ENCODE measurements at places on chromosomes 5 and 9. TPM values are rescaled to one million over a fixed set of nuclear protein-coding genes. Genes with fewer than 3 reads are reported as not detected.

DNA sequence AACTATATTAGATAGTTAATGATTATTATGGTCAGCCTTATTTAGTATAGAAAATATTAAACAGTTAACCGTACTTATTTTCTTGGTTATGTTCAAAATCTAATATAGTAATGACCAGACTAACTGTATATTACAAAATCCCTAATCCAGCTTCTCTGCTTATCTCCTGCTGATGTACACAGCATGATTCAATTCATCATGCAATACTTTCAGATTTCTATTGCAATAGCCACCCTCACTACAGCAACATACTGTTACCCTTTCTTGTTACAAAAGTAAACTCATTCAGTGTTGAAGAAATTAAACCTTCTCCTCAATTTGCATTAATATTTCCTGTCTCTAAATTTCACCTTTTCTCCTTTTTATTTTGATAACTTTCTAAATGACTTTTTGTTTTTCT is 1375.0 kb upstream of the NUDT12 start:
- no peak for DNase-seq

DNA sequence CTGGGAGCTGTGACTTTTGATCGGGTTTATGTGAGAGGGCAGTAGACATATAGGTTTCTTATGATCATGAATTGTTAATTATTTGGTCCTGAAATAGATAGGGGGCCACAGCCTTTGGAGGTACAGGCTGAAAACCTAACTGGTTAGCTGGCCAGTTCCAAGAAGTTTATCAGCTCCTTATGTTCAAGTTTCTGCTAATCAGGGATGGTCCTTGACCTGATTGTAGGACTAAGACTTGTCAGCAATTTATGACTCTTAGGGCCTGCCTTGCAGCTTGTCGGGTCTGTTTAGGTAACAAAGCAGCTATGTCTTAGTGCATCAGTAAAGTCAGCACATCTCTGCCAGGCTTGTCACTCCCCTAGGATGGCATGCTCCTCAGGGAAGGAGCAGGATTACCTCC is 151.8 kb upstream of the RUSC2 start:
- DNase-seq = no peak

The GPR21 gene
- total RNA-seq = 0.49 TPM

The TRIM7 gene
- 14.4 TPM for total RNA-seq

- no peak for DNase-seq
Observed at GRCh38 chr5:94928891-94929290, 310.4 kb downstream of the SLF1 start.

- no peak for DNase-seq
Observed at GRCh38 chr9:125145425-125145824, 2.1 kb upstream of the SCAI start.

GRCh38 chr9:112422417-112423148 is 42.7 kb downstream of the HSDL2 start:
- no peak for DNase-seq

The NR5A1 gene
- not detected for total RNA-seq

DNA sequence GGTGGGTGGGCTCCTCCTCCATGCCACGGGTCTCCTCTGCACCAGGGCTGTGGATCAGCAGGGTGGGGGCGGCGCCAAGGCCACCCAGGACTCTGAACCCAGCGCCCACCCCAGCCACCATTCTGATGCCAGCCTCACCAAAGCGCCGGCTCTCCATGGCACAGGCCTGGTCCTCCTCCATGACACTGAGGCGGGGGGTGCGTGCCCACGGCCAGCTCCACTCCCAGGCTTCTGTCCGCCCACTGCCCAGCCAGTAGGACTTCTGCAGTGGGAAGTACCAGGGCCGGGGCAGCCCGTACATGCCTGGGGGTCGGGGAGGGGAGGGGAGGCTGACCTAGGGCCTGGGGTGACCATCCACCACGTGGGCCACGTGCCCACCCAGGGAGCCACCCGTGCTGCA is 11.6 kb downstream of the ABCA2 start:
- no peak for DNase-seq

GRCh38 chr9:22170556-22170955 is 161.5 kb upstream of the CDKN2B start:
- DNase-seq = no peak

GRCh38 chr9:18598969-18599368 is 125.0 kb downstream of the ADAMTSL1 start:
- DNase-seq = no peak

The UGT3A2 gene
- total RNA-seq = not detected

The GABRA1 gene
- total RNA-seq = not detected

DNA sequence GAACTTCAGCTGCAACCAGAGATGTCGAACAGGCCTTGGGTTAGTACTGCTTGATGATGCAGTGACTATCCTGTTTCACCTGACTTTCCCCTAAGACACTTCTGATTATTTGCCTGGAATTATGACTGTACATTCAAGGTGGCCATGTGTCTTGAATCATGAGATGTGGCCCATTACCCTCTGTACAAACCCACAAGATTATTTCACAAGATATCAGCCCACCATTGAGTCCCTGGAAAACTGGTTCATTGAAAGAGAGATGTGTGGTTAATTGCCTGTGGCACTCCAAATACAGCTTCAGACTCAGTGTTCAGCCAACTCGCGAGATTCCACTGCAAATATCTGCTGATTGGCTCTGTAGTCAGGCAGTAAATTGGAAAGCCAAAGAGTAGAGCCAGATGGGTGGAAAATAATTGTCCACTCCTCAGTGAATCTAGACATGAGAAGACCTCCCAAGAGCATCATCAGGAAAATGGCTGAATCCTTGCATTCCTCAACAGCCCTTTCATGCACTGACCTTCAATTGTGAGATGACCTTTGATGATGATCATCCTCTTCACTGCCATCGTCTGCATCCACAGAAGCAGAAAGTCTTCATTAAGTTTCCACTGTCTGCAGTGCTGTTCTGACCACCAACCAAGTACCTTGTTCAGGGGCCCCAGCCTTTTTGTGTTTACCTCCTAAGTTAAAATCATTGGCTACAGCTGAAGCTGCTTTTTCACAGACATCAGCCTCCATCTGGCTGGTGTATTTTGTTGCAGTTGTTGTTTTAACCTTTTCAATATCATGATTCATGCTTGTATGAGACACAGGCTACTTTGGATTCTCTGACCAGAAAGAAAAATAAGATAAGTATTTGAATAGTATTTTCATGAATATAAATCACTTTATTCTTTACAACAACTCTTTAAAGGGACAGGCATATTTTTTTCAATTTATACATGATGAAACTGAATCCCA is 75.2 kb downstream of the ESM1 start:
- no peak for DNase-seq

DNA sequence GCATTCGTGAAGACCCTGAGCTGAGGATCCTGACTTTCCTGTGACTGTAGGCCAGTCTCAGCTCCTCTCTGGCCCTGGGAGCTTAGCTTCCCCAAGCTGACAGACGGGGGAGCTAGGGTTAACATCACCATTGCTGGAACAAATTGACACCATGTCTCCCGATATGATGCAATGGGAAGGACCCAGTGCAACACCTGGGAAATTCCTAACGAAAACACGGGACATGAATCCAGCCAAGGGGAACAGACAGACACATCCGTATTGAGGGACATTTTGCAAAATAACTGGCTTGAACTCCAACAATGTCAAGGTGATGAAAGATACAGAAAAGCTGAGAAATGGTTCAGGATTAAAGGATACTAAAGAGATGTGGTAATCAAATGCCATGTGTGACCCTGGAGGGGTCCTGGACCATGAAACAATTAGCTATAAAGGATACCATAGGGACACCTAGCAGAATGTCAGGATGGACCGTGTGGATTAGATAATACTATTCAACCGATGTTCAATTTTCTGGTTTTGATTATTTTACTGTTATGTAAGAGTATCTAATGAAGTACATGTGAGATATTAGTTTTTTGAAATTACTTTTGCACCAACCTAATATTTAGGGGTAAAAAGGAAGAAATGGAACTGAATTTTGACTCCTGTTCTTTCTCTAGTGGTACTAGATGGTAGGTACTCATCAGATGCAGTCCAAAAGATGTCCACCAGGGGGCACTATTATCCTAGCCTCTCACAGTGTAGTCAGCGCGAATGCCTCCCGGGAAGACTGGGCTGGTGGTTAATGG is 52.7 kb downstream of the NDST1 start:
- DNase-seq = peak; percentile 78

GRCh38 chr9:98940276-98940675 is 3.4 kb upstream of the COL15A1 start:
- DNase-seq = no peak

DNA sequence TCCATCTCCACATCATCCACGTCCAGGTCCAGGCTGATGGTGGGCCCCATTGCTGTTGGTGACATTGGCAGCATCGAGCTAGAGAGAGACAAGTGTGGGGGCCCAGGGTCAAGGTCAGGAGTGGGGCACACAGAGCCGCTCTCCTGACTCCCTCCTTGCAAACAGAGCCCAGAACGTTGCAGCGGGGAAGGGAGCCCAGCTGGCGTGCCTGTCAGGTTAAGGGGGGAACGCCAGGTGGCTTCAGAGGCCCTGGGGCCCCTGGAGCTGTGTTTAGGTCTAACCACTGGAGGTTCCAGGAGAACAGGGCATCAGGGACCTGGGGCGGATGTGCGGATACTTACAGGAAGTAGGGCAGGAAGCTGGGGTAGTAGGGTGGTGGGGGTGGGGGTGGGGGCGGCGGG is 7.5 kb downstream of the RNF44 start:
- DNase-seq = peak; percentile 69

DNA sequence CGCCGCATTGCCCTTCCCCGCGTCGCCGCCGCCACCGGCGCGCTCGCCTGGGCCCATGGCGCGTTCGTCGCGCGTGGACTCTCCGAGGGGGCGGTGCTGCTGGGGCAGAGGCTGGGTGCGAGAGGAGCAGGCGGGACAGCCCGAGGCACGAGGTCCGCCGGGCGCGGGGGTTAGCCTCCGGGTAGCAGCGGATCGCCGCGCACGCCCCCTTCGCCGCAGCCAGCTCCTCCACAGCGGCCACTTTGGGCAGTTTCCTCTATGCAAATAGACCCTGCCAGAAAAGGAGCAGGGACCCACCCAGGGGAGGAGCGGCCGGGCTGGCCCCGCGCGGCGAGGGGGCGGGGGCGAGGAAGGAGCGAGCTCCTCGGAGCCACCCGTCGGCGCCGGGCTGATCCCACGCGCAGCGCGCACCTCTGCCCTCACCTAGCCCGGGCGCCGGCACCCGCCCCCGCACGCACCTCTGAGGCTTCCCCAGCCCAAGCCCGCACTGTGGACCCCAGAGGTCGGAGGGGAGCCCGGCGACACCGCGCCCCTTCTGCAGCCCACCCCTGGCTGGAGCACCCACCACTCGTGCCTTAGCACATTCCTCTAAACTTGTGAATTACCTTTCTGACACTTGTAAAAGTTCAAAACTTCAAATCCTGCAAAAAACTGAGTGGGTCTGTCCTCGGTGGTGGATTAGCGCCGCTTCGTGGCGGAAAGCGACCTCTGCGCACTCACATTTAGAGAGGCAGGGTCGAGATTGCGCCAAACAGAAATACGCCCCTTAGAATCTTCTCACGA is at the start of gene COL23A1:
Gene COL23A1 (minus strand): TSS at position 253 of the 783 bp plus-strand sequence.
- DNase-seq = peak; percentile 86

GRCh38 chr9:87910821-87911220 is 6.9 kb upstream of the SPATA31C1 start:
- no peak for DNase-seq

DNA sequence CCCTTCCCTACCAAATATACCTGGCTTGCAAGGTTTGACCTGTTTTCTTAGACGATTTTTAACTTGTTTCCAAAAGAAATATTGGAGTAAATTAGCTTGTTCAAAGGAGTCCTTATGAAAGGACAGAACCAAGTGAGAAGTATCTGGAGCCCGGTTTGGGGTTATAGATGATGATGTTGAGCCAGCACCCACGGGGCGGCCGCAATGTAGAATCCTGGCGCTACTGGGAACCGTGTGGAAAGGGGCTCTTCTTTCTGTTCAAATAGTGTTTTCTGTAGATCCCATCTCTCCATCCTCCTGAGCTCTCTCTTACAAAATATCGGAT is 517 bp upstream of the EXOSC2 start:
- no peak for DNase-seq

The RNF224 gene
- total RNA-seq = not detected

The SH3RF2 gene
- 267 TPM for total RNA-seq

DNA sequence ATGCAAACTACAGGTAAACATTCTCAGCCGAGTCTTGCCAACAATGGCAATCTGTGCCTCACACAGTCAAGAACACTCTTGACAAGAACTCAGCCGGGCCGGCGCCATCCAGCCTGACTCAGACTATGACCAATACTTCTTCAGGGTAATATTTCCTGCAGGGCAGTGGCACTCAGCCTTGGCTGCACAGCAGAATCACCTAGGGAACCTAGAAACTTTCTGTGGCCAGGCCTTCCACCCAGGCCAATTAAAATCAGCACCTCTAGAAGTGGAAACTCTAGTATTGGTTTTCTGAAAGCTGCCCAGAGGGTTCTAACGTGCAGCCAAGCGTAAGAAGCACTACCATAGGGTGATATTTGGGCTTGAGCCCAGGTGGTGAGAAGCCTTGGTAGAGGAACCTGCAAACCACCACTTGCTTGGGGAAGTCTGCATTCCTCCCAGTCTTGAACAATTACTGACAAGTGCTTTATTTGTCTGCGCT is 120.6 kb downstream of the TTLL11 start:
- DNase-seq = no peak

- peak; percentile 89 for DNase-seq
Observed at GRCh38 chr5:172479034-172479783, 24.9 kb upstream of the SH3PXD2B start.

DNA sequence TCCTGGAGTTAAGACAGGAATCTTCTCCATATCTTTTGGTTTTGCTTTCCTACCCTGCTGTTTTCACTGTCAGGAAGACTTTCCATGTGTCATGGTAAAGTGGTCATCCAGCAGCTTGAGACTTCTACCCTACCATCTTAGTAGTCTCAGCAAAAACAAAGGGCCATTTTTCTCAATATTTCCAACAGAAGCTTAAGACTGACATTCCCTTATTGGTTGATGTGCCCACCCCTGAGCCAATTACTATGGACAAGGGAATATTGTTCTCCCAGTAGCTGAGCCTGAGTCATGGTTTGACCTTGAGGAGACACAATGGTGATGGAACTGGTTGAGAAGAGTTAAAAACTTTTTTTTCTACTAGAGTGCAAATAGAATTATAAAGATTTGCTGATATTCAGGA is 105.6 kb downstream of the CSNK1G3 start:
- DNase-seq = no peak

The IL5 gene
- total RNA-seq = not detected

The NIPSNAP3A gene
- 21.6 TPM for total RNA-seq

- DNase-seq = no peak
Observed at GRCh38 chr5:154937186-154937717, 759 bp downstream of the GEMIN5 start.

The CDKN2B-AS1 gene
- not detected for total RNA-seq

DNA sequence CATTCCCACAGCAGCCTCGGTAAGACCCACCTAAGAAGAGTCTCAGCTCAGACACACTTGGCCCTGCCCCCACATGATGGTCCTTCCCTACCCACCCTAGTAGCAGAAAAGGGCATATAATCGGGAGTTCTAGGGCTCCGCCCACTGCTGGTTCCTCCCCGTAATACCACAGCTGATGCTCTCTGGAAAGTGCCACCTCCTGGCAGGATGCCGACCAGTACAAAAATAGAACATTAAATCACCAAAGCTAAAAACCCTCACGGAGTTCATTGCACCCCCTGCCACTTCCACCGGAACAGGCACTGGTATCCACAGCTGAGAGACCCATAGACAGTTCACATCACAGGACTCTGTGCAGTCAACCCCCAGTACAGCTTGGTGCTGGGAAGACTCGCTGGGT is 271.3 kb downstream of the KIAA0825 start:
- no peak for DNase-seq
